ENCODE measurements at places on chromosomes 2 and 18.

- no peak for DNase-seq
Measured at GRCh38 chr2:138503652-138504051, 2.1 kb downstream of the SPOPL start.

DNA sequence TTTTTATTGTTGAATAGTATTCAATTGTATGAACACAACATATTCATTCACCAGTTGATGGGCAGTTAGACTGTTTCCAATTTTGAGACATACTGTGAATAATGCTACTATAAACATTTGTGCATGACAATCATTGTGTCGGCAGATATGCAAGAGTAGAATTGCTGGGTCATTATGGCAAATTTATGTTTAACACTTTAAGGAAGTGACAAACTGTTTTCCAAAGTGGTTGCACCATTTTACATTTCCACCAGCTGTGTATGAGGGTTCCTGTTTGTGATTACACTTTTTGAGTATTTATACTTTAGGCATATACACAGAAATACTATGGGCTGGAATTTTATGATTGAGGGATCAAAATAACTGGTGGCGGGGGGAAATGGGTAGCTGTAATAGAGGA is 61.2 kb downstream of the MAP4K3 start:
- no peak for DNase-seq

DNA sequence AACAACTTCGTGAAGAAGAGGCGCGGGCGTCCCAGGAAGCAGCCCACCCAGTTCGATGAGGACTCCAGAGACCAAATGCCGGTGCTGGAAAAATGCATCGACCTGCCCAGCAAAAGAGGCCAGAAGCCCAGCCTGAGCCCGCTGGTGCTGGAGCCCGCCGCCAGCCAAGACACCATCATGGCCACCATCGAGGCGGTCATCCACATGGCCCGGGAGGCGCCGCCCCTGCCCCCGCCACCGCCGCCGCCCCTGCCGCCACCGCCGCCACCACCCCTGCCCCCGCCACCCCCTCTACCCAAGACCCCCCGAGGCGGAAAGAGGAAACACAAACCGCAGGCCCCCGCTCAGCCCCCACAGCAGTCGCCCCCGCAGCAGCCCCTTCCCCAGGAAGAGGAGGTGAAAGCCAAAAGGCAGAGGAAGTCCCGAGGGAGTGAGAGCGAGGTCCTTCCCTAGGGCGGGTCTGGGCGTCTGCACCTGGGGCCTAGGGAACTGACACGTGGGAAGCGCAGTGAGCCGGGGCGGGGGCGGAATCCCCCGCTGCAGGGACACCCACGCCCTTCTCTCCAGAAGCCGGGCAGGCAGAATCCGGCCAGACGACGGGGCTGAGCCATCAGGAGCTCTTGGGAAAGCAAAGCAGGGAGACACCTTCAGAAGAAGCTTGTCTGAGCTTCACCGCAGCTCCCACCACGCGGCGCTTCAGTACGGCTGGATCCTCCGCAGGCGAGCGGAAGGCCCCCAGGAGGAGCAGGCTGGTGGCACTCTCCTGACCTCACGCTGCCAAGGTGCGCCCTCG is 382.8 kb downstream of the SETBP1 start:
- DNase-seq: no peak

GRCh38 chr18:78739115-78739514 is 240.5 kb upstream of the SALL3 start:
- no peak for DNase-seq

DNA sequence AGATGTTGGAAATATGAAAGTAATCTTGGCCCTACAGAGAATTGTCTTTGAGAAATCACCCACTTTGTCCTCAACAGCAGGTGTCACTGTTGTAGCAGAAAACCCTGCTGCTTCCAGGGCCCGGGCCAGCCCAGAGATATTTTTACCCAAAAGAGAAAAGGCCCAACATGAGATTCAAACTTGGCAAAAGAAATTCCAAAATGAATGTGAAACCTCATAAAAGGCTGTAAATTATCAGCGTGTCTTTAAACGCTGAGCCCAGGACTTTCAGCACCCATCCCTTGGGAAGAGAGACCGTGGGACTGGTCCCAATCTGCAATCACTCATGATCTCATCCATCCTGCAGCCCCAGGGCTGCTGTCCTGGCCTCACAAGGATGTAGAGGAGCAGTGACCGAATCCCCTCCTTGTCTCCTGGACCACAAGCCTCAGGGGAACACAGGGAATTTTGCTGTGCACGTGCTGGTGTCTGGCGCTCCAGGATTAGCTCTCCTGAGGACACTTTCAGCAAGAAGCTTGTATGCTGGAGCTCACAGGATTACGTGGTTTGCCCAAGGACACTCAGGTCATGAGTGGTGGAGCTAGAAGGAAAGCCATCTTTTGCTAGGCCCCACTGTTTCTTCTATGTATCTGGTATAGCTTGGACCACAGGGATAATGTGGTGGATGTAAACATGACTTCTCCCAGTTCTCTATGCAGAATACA is 202.1 kb downstream of the RNF144A start:
- no peak for DNase-seq
